Hematopoietic multipotent progenitor cell treated with erythropoietin and hydrocortisone succinate and interleukin-3 and kit ligand, for 6 days (in vitro differentiated cells): ENCODE measurements at places on chromosomes 7 and 10.

DNA sequence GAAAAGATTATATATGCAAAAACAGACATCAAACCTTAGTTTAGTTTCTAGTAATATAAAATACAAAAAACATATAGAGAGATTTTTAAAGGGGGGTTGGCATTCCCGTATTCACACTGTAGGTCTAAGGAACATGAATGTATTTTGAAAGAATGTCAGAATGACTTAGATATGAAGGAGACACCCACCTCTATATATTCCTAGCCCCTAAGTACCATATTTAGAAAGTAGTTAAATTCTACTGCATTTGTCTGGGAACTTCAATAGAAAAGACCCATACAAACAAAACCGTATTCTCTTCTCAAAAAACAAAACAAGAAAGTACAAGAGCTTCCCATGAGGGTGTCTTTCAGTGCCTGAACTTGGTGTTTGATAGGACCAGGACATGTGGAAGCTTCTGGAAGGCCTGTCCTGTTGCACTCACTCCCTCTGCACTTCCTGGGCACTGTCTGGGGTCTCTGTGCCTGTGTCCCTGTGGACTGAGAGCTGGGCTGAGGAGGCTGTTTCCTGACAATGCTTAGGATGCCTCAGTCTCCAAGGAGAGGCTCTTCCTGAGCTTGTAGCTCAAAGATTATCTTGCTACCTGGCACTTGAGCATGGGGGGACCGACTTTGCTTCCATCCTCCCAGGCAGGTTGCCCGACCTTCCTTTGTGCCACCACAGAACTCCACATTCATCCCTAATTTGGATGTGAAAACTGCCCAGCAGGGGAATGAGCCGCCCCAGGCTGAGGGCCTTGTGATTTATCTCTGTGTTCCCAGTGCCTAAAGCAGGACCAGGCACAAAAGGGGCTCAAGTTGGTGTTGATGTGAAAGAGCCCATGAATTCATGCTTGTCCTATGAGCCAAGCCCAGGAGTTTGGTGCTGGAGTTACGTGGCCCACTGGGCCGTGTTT lies 44.4 kb upstream of the KLF6 start:
- DNase-seq, result no peak

GRCh38 chr10:121631365-121632029 lies 33.3 kb upstream of the FGFR2 start:
- no peak for DNase-seq

DNA sequence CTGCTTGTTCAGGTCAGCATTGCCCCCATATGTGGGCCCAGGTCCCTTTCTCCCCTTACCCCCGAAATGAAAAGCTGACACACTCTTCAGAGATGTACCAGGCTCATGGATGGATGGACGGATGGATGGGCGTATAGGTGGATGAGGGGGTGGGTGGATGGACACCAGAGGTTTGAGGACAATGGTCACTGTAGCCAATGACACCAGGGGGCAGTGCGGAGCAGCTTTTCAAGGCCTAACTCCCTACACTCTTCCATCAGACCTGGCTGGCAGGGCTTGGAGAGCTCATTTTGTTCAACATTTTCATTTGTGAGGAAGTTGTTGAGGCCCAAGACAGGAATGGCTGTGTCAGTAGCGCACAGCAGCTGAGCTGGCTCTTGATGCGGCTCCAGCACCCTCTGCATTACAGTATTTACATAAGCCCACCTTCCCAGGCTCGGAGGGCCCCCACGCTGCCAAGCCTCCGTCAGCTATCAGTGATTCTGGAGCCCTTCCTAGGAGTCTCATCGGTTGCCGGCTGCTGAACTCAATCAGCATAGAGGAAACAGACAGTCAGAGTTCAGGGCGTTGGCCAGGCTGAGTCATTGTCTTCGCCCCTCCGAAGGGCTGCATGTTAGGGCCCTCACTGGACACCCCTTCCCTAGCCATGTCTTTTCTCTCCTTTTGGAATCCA lies 11.6 kb upstream of the FFAR4 start:
- DNase-seq, result peak; percentile 89

DNA sequence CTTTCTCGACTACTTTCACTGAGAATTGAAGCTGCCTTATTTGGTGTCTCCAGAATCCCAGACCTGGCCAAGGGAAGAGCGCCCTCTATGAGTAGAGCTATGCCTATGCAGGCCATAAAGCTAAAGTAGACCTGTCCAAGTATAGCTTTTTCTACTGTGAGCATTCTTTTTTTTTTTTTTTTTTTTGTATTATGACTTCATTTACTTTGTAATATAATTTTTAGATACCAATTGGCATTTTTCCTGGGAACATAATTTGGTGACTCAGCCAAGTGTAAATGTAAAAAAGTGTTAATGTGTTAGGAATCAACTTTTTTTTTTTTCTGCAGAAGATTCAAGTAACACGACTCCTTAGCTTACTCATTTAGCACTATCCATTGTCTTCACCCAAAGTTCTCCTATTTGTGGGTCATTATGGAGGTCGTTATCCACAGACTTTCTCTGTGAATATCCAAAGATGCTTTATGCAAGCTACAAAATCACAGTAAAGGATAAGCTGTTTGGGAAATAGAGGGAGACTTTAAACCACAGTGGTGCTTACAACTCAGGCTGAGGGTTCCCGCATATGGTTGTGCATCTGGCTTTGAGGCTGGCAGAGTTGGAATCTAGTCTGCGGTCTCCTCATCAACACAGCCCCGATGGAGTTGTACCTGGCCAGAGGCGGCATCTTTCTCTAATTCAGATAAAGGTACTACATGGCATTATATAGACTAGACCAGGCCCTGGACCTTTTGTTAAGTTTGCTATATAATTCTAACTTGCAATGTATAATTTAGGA lies 1040.2 kb upstream of the SORCS1 start:
- DNase-seq, result peak; percentile 61

DNA sequence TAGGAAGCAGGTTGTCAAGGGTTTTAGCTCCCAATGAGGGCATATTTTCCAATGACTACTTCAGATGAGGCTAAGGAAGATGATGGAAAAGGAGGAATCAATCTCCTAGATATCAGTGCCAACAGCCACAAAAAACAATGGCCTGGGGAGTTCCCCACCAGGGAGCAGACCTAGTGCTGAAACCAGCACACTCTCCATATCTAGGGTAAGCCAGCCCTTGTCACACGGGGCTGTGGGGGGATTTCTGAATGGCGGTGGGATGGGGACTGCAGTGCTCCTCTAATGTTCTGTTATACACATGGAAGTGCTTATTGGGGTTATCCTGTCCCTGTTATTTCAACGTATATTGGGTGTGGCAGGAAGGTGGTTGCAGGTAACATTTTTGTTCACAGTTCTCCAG lies 18.5 kb downstream of the EPC1 start:
- DNase-seq, result no peak

GRCh38 chr10:97013983-97014382 lies 171.8 kb downstream of the SLIT1 start:
- no peak for DNase-seq
